ENCODE measurements at places on chromosomes 12 and 14. TPM values are rescaled to one million over a fixed set of nuclear protein-coding genes. Genes with fewer than 3 reads are reported as not detected.

SOX5 gene
- 209 TPM for total RNA-seq

OTUB2 gene
- total RNA-seq: 5.6 TPM

LRRC10 gene
- not detected for total RNA-seq

- DNase-seq: no peak
Observed at GRCh38 chr12:102043928-102044327, 17.9 kb downstream of the WASHC3 start.

LTB4R gene
- total RNA-seq: 1.6 TPM

Measured in occipital lobe (tissue), 3 donors.